Stimulated activated CD4-positive, alpha-beta T cell treated with anti-CD3 and anti-CD28 coated beads, TNF-alpha, amount 100 ng/mL, for 1 hour (primary cell): ENCODE measurements at places on chromosomes 3 and 15.

DNA sequence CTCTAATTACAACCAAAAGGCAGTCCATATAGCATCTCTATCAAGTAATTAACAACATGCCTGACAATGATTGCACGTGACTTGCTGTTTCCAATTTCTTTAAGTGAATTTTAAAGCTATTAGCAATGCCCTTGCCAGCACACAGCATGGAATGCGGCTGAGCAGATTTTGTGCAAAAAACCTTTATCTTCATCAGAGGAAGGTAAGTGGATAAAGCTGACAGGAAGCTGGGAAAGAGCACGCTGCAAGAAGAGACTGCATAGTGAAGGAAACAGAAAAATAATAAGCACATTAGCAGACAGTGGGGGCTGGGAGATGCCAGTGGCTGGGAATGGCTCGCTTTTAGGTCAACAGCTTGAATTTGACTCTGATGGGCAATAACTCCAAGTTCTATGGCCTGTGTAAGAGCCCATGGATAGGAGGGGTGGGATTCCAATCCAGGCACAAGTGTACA, 138.8 kb downstream of the PDZRN3 start:
- DNase-seq, result no peak

- no peak for DNase-seq
Measured at GRCh38 chr3:120350401-120350941, 1.3 kb upstream of the LRRC58 start.

DNA sequence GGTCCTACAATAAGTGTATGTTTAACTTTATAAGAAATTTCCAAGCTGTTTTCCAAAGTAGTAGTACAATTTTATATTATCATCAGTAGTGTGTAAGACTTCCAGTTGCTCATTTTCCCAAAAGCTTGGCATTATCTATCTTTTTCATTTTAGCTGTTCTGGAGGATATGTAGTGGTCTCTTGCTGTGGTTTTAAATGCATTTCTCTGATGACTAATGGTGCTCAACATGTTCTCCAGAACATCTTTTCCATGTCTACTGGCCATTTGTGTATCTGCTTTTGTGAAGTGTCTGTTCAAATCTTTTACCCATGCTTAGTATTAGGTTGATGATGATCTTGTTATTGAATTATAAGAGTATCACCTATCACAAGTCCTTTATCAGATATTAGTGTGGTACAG, 13.3 kb downstream of the BCL2A1 start:
- DNase-seq, result no peak

DNA sequence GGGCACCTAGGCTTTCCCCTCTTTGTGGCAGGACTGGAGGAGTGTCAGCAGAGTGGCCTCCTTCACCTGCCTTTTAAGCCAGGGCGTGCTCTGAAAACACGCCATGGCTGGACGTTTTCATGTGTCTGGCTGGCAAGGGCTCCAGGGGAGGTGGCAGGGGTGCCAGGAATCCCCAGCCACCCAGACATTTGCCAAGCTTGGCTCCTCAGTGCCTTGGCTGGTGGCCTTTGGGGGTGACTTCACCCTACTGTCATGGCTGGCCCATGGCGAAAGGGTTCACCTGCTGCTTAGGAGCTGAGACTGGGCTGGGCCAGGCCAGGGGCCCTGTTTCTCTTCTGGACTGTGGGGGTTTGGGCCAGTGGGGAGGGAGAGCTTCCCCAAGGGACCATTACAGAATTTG, 17.6 kb downstream of the KLF13 start:
- DNase-seq, result no peak

DNA sequence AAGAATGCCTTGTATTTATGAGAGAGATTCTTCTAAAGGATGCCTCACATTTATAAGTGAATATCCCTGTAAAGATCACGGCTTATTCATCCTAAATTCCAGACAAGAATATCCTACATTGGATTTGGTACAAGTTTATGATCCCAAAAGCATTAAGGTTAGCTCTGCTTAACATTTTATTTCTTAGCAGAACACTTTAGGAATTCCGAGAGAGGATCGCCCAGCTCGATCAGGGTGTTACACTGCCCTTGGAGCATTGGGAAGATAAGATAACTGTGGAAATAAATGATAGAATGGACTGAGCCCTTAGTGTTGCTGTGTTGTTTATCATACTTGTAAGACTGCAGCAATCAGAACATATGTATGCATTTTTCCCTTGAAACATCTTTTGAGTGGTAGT, 223.0 kb upstream of the CDIN1 start:
- no peak for DNase-seq

GRCh38 chr15:66934868-66935520, 130.4 kb upstream of the SMAD3 start:
- no peak for DNase-seq

GRCh38 chr15:92418864-92419263, 25.2 kb downstream of the ST8SIA2 start:
- no peak for DNase-seq

DNA sequence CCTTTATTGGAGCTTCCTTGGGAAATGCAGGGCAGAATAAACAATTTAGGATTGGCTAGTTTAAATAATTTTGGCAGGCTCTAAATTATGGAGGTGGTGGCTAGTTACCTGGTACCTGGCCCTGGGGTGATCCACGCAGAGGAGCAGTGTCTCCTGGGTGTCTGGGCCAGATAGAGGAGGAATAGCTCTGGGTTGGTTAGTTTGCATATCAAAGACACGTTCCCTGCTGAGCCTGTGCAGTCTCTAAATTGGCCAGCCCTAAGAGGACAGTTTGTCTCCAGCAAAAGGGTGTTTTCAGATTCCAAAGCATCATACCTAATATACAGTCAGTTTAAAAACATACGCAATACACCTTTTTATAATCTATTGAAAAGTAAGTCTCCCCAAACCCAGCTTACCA, 333.3 kb upstream of the TPM1 start:
- no peak for DNase-seq

DNA sequence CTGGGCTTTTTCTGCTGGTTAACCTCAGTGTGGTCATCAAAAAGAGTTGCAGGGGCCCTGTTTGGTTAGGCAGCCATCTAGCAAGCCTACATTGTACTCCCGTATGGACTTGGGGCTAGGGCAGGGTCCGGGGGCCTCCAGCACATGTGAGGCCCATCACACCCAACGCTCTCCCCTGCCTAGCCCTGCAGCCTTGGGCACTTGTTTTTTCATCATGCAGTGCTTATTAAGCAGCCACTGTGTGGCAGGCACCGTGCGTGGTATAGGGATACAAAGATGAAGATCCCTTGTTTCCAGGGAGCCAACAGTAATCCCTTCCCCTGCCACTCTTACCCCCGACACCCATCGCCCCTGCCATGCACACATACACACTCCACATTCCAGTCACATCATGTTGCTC, 14.2 kb downstream of the MRAS start:
- DNase-seq, result no peak

DNA sequence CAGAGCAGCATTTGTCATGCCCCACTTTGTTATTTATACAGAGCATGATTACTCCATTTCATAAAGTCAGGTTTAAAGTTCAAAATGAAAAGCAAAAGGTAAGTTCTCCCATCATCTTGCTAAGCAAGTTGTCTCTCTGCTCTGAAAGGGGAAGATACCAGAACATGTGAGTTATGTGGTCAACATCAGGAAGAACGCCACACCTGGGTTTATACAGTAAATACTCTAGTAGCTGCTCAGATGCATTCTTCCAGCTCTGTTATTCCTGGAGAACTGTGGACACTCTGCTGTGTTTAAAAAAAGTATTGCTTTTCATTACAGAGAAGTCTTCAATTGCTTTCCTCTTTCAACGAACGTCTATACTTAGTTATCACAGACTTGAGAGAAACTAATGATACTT, 145.7 kb downstream of the PLCL2 start:
- no peak for DNase-seq

DNA sequence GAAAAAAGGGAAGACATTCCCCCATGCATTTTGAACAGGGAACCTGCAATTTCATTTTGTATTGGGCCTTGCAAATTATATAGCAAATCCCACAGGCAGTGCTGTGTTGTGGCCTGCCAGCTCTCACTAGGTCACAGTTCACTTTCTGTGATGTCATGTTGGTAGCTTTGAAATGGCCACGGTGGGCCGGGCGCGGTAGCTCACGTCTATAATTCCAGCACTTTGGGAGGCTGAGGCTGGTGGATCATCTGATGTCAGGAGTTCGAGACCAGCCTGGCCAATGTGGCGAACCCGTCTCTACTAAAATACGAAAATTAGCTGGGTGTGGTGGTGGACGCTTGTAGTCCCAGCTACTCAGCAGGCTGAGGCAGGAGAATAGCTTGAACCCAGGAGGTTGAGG, 27.0 kb upstream of the C15orf39 start:
- DNase-seq, result no peak

GRCh38 chr3:106691476-106691875, 685.8 kb upstream of the CCDC54 start:
- no peak for DNase-seq

DNA sequence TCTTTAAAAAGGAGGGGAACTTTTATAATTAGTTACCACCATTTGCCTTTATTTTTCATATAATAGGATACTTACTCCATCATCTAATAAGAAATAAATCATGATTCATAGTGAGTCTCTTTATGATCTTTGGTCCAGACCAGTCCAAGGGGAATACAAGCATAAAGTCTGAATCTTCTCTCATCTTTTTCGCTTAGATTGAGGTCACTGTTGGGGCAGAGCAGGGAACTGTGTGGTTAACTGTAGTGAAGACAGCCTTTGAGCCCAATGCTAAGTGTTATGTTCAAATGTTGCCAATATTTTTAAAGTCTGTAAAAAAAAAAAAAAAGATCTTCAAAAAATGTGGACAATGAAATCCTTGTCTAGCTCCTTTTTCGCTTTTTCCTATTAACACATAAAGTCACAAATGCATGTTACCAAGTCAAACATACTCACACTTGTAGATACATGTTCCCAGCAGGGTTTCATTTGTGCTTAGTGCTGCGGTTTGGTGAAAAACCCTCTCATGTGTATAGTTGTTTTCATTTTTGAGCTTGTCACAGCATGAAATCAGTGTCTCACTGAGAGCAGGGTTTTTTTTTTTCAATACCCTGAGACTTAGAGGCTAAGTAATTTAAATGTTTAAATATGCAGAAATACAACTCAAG, 72.1 kb downstream of the EPHA3 start:
- DNase-seq, result no peak

- DNase-seq, result no peak
Measured at GRCh38 chr3:31959251-31959650, 21.8 kb downstream of the OSBPL10 start.

GRCh38 chr3:184491867-184492615, 69.5 kb upstream of the EPHB3 start:
- no peak for DNase-seq

GRCh38 chr3:29429055-29429679, 148.3 kb downstream of the RBMS3 start:
- DNase-seq, result no peak

- no peak for DNase-seq
Measured at GRCh38 chr15:90598031-90598577, 68.4 kb downstream of the CRTC3 start.

DNA sequence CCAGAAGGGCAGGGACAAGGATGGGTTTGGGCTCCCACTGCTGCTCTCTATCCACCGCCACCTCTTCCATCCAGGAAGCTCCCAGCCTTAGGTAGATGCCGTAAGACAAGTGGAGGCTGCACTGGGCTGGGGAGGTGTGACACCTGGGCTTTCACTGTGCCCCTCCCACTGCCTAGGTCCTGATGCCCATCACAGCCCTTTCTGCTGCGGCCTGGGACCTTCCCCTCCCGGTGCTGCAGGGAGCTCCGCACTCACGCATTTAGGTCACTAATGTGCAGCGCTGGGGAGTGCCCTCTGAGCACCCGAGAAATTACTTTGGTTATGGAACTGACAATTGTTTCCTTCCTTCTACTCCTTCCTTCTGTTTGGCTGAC, 850 bp downstream of the LTF start:
- DNase-seq, result no peak

GRCh38 chr15:62165104-62165792, at the start of gene C2CD4B:
C2CD4B (minus strand) TSS chr15:62165285; CDS start chr15:62164984, 301 bp downstream.
- DNase-seq, result no peak

DNA sequence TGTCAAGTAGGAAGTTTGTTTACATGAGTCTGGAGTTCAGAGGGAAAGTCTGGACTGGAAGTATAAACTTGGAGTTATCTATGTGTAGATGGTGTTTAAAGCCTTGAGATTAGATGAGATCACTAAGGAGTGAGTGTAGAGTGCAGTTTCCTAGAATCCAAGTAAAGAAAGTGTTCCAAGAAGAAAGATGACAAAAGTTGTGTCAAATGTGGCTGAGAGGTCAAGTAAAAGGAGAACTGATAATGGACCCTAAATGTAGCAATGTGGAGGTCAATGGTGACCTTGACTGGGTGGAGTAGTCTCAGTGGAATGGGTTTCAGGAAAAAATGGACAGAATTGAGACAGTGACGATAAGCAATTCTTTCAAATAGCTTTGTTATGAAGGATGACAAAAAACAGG, 39.9 kb upstream of the ULK4 start:
- no peak for DNase-seq

GRCh38 chr3:45026957-45027356, 854 bp downstream of the CLEC3B start:
- no peak for DNase-seq

GRCh38 chr3:101384426-101384825, 64.1 kb upstream of the IMPG2 start:
- DNase-seq, result no peak

GRCh38 chr3:188649521-188649920, 495.6 kb downstream of the LPP start:
- no peak for DNase-seq

DNA sequence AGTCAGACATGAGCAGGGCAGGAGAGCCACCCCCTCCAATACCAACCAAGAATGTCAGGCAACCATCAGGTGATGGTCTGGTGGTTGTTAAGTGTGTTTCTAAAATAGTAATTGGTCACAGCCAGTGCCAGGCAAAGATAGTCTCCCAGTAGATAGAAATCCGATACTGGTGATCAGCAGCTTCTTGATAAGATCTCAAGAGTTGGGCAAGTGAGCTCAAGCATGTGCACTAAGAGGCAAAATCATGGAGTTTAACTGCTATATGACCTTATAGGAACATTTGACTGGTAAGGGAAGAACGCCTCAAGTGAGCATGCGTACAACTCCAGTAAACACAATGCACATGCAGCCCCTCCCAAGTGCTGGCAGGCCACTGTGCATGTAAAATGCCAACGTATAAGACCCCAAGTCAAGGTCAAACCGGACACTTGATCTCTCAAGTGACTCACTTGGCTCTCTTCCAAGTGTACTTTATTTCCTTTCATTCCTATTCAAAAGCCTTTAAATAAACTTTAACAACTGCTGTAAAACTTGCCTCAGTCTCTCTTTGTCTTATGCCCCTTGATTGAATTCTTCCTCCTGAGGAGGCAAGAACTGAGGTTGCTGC, 36.0 kb upstream of the CBLB start:
- DNase-seq, result no peak
